Occipital lobe (tissue), 3 donors: ENCODE measurements at places on chromosomes 13 and 19.
A peak's percentile ranks its signal among the peaks of the same experiment; 100 is the strongest.

DNA sequence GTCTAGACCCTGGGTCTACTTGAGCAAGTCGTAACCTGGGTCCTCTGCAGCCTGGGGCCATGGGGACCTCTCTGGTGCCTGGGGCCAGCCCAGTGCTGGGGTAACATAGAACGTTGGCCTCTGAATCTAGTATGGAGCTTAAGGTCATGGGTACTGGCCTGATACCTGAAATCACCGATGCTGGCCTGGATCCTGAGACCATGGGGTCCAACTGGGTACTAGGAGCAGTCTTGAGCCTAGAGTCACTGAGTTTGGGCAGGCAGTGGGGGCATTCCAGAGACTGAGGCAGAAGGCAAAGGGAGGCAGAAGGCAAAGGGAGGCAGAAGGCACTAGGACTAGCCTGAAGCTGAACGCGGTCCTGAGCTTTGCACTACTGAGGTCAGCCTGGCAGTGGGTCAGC, 1121.1 kb upstream of the PRR20A start:
- no peak for DNase-seq

GRCh38 chr13:110942248-110942981, 27.5 kb upstream of the ANKRD10 start:
- no peak for DNase-seq

GRCh38 chr19:45924891-45925447, 10.4 kb upstream of the NANOS2 start:
- DNase-seq = no peak

DNA sequence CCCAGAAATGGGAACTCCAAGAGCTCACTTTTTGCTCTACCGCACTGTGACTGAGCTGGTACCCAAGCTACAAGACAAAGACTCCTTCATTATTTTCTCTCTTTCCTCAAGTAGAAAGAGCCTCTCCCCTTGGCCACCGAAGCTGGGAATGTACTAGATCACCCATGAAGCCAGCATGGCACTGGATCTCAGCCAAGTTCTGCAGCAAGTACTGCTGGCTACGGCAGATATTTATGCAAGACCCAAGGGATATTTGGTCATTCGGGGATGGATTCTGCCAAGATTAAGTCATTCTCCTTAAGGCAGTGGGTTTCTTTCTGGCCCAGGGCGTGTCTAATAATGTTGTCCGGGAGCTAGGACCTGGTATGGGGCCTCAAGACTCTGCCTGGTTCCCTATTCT, 633.5 kb downstream of the SLITRK1 start:
- no peak for DNase-seq

DNA sequence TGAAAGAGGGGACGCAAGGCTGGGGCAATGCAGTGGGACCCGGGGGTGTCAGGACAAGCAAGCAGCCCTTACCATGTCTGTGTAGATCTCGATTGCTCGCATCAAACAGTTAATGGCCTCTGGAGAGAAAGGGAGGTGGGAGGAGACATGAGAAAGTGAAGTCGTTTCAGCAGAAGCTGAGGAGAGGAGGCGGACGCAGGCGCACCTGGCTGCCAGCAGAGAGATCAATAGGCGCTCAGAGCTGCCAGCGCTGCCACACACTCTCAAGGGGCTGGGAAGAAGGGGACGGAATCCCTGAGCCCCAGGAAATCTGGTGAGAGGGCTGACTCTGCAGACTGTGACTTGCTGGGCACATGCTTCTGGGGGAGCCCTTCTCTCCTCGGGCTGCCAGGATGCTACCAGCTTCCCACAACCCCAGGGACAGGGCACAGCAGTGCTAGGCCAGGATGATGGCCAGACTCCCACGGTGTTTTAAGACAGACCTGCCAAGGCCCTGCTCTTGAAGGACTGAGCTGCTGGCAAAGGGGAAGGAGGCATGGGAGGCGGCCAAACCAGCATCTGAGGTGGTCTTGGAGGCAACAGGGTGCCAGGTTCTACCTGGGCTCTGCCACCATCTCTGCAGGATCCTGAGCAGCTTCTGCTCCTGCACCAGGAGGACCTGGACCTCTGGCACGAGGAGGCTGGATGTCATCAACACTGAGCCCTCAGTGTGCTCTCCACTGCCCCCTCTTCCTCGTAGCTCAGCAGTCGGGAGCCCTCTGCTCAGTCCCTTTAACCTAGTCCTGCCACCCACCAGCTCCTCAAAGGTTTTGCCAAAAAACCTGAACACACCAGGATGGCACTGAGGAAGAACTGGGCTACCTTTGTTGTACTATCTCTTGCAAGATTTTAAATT, 11.7 kb upstream of the KPTN start:
- DNase-seq = no peak

DNA sequence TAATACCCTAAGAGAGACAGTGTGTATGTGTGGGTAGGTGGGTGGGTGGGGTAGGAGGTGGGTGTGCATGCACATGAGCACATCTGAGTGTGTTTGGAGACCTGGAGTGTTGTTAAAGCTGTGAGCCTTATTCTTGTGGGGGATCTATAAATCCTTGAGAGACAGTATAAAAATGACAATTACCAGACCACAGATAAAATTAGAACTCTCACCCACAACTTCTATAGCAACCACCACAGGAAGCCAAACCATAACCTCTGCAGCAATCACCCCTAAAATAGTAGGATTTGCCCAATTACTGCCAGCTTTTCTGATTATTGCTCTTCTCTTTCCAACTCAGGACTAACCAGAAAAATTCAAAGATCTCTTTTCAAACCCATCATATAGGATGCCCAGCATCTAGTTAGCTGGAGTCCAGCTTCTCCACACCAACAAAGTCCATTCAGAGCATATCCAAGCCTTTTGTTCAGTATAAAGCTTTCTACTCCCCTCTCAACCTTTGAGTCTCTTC, 93.4 kb upstream of the SLITRK1 start:
- DNase-seq = no peak

- no peak for DNase-seq
Measured at GRCh38 chr13:22176968-22177520, 506.2 kb downstream of the FGF9 start.

- DNase-seq = no peak
Measured at GRCh38 chr13:109785892-109786450, 412 bp downstream of the IRS2 start.

DNA sequence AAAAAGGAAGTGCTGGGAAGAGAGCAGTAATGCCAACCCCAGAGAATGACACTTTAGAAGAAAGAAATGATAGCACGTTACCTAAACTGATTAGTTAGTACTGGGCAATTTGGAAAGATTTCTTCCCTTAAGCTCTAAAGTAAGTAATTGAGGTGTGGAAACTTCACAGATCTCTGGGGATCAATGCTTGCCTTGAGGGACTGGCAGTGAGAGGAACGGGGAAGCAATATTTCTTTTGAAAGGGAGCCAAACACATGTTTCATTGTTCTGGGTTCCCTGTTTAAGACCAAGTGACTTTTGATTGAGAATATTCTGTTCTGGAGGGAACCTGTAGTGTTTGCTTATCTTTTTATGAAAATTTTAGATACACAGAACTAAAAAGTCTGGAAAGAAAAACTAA, 190.5 kb downstream of the NDFIP2 start:
- DNase-seq = no peak

DNA sequence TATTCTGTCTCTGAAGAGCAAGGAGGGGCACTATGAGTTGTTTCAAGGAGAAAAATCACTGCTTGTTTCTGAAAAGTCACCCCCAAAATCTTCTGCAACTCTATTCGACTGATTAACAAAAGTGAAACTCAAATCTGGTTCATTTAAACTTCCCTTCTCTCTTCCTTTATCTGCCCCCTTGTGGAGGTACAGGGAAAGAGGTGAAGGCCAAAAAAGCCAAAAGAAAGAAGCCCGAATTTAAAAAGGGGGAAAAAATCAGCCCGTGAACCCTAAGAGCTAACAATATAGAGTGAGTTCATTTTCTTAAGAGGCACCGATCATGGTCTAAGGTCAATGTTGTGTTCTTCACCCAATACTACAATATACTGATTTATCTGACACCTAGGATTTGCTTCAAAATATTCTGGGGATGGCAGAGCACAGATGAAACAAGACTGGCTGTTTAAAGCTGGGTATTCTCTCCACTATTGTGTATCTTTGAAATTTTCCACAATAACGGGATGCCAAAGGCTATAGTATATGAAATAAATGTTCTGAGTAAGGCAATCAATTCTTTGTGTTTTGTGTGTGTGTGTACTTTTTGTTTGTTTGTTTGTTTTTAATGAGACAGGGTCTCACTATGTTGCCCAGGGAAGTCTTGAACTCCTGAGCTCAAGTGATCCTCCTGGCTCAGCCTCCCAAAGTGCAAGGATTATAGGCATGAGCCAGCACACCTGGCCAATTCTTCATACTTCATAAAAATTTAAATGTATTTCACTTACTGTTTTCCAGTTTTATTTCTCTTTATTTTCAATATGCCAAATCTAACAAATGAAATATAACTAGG, 55.0 kb upstream of the EEF1AKMT1 start:
- no peak for DNase-seq

- no peak for DNase-seq
Measured at GRCh38 chr19:17405250-17406045, at the start of gene BST2. TSS of gene BST2 (minus strand) at chr19:17405630. CDS start at chr19:17405575, 55 bp downstream.

DNA sequence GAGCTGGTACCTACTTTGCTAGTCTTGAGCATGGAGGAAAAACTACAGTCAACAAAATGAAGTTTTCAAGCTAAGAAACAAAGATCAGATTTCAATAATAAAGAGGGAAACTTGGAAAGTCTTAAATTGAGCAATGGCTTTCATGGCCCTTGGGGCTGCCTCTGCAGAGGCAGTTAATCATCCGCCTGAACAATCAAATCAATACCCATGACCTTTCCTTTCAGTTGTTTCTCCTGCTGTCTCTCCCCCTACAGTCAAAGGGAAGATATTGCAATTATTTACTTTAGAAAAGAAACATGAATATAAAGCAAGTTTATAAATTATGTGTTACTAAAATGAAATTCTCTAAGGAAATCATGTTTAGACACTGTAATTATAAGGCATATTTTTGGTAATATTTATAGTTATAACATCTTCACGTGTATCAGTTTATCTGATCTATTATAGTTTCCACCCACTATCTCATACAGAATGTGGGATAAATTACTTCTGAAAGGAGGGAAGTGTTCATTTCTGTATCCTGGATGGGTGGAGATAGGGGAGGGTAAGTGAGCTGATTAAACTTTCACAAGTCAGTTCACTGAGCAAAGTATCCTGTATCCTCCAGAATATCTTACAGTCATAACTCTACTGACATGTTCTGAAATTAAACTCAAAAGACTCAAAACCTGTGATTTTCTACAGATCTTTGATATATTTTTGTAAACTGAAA, 72.4 kb upstream of the TSC22D1 start:
- DNase-seq = no peak

DNA sequence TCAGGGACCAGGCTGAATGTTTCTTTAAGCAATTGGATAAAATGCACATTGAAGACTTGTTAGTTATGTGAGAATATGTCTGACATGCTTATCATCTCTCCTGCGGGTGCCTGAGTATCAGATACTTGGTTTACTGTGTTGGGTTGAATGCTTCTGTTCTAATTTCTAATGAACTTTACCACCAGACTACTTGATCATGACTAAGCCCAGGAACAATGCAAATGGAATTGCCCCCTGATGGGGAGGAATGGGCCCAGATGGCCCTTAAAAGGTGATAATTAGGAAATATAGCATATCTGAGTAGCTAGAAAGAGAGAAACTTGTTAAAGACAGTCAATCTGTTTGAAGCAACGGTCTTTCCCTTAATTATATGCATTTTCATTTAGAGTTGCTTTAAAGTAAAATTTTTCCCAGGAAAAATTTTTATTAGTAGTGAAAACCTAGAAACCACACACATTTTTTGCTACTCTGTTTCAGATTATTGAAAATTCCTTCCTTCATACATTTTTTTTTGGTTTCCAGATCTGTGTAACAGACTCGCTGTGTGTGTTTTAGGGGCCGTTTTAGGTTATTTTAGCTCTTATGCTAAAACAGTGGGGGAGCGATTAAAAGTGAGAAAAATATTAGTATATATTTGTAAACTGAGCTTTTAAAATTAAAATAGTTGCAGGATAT, 186.6 kb downstream of the TM9SF2 start:
- no peak for DNase-seq

- DNase-seq = no peak
Measured at GRCh38 chr13:67238277-67238859, 8.2 kb upstream of the PCDH9 start.

DNA sequence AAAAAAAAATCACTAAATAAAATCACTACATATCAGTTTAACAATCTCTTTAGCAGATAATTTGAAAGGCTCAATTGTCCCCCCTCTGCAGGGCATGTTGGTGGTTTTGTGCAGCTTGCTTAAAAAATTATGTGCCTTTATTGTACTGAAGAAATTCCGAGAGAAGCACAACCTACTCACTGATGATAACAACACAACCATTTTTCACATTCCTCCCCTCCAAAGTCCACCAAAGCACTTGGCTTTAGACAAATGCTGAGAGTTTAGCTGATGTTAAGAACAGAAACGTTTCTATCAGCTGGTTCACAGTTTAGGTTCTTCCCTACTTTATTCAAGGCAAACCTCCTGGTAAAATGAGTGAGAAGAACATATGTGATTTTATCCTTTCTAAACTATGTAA, 923 bp downstream of the DOCK9 start:
- DNase-seq = no peak

GRCh38 chr13:98345107-98345935, 168.3 kb upstream of the RNF113B start:
- no peak for DNase-seq

DNA sequence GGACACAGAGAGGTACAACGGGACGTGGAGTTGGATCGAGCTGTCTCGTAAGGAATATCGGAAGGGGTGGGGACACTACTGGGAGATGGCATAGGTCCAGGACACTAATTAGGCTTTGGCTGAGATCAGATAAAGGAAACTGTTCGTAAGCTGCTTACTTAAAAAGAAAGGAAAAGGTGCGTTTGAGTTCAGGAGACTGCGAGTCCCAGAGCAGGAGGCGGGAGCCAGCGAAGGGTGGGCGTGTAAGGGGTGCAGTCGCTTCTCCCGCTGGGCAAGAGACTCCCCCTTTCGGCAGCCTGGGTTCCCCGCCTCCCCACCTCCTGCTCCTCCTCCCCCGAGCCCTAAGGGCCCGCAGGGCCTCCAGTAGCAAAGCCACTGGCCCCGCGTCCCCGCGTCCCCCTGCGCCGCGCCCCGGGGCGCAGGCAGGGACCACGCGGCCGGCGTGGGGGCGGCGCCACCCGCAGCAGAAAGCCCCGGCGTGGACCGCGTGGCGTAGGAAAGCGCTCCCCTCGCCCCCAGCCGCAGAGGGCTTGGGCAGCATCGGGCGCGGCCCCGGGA, 547 bp downstream of the ABCC4 start:
- DNase-seq = peak; percentile 17

DNA sequence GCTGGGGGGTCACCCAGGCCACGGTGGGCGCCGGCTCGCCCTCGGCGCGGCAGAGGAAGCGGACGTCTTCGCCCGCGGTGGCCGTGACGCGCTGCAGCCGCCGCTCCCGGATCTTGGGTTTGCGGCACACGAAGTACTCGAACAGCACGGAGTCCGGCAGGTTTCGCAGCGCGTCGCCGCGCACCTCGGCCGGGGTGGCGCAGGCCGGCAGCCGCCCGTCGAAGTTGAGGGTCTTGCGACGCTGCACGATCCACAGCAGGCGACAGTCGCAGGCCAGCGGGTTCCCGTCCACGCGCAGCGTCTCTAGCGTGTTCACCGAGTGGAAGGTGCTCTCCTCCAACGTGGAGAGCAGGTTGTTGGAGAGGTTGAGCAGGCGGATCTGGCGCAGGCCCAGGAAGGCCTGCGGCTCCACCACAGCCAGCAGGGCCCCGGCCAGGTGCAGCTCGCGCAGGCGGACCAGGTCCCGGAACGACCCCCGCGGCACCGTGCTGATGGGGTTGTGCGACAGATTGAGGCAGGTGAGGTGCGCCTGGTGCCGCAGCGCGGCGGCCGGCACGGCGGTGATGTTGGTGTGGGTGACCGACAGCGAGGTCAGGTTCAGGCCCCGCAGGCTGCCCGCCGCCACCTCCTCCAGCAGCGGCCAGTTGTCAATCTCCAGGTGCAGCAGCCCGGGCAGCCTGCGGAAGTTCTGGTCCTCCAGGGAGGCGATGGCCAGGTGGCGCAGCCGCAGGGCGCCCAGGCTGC, 8.6 kb upstream of the PEAK3 start:
- DNase-seq = no peak
